ENCODE measurements at places on chromosomes 3 and 15.

DNA sequence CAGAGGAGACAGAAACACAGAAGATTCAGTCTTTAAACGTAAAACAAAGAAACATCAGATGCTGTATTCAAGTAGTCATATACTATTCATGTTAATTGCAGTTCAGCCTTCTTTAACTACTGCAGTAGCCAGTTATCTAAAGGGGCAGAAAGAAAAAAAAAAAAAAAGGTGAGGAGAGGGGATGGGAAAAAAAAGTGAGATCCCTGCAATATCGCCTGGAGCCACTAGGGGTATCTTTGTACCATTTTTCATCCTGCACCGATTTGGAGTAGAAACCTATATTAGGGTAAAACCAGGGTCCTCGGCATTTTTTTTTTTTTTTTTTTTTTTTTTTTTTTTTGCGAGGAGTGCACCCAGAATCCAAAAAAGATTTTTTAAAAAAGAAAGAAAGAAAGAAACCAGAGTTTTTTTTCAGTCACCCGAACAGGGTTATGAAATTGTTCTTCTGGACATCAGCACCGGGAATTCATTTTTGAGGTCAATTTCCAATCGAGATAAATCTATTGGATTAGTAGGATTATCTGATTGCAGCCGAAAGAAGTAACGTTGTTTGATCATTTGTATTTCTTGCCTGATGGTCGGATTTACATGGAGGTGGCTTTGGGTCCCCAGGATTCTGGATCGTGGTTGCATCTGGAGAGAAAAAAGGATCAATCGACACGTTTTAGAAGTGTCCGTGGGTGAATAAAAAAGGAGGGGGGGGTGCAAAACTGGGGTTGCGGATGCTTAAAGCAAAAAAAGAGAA, 186.7 kb downstream of the NLGN1 start:
- DNase-seq = no peak

GRCh38 chr3:45858809-45859543, 17.1 kb upstream of the LZTFL1 start:
- no peak for DNase-seq

DNA sequence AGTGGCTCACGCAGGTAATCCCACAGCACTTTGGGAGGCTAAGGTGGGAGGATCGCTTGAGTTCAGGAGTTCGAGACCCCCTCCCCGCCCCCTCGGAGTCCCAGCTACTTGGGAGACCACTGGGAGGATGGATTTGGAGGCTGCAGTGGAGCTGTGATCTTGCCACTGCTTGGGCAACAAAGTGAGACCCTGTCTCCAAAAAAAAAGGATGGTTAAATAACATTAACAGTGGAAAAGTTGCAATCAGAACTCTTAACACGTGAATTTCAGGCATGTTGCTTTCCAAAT, 1.4 kb upstream of the TMEM87A start:
- DNase-seq = no peak

- no peak for DNase-seq
These were observed 38.5 kb downstream of the HMCES start for GRCh38 chr3:129317014-129317771.

DNA sequence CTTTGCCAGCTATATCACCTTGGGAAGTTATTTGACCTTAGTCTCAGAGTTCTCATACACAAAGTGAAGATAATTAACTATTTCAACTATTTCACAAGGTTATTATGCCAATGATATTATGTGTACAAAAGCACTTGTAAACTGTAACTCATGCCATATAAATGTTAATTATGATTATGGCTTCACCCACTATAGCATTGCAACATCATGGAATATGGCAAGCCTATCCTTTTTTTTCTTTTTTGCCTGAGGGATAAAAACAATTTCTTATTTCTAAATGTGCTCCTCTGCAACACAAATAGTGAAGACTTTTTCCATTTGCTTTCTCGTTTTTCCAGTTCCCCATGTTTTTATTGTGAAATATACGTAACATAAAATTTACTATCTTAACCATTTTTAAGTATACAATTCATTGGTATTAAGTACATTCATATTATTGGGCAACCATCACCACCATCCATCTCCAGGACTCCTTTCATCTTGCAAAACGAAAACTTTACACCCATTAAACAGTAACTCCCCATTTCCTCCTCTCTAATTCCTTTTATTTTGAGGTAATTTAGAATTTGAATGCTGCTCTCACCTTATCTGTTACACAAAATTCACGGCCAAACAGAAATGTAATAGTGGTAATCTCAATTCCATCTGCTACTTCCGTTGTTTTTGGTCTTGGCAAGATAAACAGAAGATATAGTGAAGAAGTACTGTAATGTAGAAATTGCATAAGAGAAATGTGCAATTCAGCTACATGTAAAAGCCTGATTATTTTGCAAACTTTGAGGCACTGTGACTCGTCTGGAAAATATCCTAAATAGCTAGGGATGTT, 46.3 kb downstream of the NANOGP8 start:
- DNase-seq = no peak

DNA sequence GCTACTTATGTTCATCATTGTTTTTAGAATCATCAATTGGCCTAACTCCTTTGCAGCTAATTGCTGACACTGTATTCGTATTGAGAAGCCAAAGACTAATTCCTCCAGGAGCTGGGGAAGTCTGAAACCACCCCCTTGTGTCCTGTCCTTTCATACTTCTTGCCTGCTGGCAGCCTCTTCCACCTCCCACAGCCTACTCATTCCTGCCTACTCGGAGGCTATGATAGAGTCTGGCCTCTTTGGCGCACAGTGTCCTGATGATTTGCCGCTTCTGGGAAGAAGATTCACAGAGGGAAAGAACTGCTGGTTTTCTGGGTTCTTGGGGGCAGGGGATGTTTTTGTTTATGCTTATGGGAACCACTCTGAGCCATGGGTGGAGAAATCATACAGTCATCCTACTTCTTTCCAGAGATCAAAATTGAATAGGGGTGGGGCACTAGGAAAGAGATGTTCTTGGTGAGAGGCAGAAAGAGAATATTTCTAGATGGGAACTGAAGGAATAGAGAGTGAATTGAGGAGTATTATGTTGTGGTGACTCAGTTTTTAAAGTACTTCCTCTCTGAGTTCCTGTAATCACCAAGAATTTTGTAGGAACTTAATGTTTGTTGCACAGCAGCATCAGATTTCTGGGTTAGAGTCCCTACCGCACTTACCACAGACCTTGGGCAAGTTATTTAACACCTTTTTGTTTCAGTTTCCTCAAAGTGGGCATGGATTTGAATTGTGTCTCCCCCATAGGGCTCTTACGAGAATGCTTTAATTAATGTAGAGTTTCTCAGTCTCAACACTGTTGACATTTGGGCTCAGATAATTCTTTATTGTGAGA, 22.1 kb upstream of the SCAANT1 start:
- no peak for DNase-seq

GRCh38 chr3:101829874-101830273, 19.4 kb upstream of the NFKBIZ start:
- DNase-seq = no peak

DNA sequence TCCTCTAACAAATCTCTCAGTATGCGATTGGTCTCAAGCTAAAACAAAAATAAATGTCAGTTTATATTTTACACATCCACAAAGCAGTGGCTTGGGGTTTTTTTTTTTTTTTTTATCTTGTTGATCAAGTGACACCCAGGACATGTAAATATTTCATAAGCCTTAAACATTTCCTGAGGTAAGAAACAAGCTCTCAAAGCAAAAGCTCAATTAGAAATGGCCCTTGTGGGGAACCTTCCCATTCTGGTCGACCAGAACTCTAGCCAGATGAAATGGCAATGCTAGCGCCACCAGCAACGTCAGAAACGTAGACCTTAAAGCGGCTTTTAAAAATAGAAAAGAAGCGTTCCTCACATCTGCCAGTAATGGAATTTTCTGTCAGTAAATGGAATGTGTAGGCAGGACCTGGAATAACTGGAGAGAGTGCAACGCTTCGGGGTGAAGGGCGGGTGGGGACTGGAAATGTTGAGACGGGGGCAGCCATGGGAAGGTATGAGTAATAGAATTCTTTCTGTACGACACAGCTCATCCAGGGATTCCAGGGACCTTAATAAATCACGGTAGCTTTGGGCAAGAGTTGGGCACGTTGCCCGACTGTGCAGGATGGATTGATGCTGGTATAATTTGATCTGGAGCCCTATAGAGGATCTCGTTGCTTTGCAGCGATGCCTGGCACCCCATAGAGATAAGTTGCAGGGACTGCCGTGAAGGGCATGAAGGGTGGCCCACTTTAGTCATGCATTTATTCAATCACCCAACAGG, 44.4 kb downstream of the BTD start:
- no peak for DNase-seq

GRCh38 chr3:72092778-72093177, 307.8 kb upstream of the PROK2 start:
- no peak for DNase-seq

GRCh38 chr3:172869784-172870518, 119.4 kb downstream of the ECT2 start:
- DNase-seq = no peak

DNA sequence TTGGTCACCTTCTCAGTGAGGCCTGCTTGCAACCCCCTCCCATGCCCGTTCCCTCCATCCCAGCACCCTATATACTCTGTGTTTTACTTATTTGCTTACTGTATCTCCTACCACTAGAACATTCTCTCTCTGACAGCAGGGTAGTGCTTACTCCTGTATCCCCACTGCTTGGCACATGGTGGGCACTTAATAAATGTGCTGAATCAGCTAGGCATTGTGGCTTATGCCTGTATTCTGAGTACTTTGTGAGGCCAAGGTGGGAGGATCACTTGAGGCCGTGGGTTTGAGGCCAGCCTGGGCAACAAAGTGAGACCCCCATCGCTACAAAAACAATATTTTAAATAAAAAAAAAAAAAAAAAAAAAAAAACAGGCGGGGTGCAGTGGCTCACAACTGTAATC, 7.6 kb upstream of the SHISA5 start:
- no peak for DNase-seq

DNA sequence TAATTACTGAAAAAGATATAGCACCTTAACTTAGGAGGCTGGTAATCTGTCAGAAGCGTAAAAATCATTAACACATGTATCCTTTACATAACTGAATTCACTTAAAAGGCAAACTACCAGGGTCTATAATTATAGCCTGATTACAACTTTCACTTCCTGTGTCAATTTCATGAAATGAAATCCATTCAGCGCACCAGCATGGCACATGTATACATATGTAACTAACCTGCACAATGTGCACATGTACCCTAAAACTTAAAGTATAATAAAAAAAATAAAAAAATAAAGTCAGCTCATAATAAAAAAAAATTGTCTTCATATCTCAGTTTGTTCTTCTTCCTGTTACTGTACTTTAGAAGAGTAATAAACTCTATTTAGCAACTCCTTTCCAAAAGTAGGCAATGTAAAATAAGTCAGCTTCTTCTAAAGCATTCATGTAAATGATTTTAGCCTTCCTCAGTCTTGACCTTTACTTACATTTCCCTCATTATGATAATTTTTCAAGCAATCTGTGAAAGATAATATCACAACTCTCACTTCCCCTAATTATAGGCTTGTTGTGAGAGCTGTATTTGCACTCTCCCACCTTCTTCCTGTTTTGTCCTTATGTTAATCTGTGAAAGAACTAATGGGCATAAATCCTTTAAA, 50.1 kb downstream of the KBTBD8 start:
- DNase-seq = no peak
